Activated CD8-positive, alpha-beta memory T cell treated with anti-CD3 and anti-CD28 coated beads for 1 hour (primary cell): ENCODE measurements at places on chromosomes 3 and 15.

GRCh38 chr3:184236636-184237035, 7.3 kb downstream of the VWA5B2 start:
- DNase-seq, result no peak

GRCh38 chr15:63190769-63191649, 1.6 kb downstream of the RAB8B start:
- DNase-seq, result no peak

DNA sequence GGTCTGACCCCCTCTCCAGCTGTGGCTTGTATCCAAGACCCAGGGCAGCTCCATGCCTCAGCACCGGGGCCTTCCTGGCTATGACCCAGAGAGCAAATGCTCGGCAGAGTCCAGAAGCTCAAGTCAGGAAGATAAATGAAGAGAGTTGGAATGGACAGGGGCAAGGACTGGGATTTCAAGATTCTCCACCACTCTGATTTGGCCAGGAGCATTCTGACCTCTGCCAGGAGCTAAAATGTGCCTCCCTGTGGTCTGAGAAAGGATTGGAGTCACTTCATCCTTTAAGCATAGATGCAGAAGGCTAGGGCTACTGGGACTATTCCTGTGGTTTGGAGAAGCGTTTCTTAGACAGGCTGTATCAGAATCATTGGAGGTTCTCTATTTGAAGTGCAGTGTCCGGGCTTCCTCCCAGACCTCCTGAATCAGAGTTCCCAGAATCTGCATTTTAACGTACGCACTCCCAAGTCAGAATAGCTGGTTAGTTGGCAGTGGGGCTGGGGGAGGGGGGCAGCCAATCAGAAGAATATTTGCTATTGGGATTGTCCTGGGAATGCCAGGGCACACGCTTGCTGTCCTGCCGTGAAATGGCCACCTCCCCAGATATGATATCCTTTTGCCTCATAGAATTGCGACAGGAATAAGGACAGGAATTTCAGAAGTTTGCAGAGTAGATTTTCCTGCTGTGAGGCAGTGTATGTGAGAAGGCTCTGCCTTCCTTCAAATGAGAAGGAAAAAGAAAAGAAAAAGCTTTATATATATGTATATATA, 57.4 kb downstream of the HRH1 start:
- no peak for DNase-seq

- DNase-seq, result no peak
These were observed 9.9 kb upstream of the LEKR1 start for GRCh38 chr3:156816091-156816793.

DNA sequence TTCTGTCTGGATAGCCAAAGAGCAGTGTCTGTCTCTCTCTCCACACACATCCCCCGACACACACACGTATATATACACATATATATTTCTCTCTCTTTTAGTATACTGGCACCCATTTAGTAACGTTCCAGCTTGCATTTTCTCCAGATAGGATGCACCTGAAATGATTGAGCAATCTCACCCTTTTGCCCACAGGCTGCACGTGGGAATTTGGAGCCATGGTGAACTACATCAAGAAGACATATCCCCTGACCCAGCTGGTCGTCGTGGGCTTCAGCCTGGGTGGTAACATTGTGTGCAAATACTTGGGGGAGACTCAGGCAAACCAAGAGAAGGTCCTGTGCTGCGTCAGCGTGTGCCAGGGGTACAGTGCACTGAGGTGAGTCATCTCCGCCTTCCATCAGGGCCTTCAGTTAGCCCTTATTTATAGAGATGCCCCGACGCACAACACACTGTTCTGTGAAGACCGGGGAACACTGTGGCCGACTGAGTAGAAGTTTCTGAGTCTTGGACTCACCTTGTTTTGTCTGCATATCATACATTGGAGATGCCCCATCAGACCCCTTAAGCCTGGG, 45.7 kb downstream of the RLBP1 start:
- no peak for DNase-seq

DNA sequence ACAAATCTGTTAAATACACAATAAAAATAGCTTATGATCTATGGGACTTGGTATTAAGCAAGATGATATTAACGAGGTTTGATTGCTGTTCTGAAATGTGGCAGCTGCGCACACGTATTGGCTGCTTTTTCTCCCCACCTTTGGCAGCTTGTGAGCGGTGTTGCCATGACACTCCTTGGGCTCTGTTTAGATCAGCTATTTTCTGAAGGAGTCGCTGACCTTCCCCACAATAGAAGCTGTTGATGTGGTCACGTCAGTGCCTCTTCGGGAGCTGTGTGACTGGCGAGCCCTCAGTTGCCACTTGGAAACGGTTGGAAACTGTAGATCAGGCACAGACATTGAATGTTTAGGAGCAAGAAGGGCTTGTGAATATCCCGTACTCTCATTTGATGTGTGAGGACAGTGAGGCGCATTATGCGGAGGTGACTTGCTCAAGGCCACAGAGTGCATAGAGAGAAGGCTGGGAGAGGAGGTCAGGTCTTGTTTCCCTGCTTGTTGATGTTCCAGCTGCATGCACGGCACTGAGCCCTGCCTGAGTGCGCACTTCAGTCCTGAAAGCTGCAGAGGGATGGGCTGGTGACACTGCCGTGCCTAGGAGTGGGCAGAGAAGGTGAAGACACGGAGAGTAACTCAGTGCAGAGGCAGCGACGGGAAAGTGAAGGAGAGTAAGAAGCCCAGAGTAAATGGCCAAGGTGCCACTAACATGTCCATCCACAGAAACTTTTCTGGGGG, 198.4 kb downstream of the LPP start:
- no peak for DNase-seq

GRCh38 chr3:124858275-124858674, 28.9 kb downstream of the ITGB5 start:
- DNase-seq, result no peak

GRCh38 chr3:47527952-47528725, 14.6 kb upstream of the ELP6 start:
- DNase-seq, result no peak

DNA sequence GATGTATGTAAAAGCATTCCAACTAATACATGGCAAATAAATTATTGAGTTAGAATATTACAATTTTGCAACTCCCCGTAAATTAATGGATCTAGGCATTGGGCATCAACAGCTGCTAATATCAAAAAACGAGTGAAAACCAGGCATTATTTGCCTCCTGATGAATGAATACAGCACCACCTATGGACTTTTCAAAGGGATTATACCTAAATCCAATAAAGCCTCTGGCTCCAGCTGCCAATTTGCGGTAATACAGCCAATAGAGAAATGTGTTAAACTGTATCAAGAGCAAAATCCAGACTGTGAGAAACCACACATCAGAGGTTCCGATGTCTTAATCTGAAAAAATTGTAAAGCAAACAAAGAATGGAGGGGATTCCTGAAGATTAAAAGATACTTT, 16.3 kb upstream of the A4GNT start:
- no peak for DNase-seq

GRCh38 chr3:117622171-117622841, 912.7 kb downstream of the TUSC7 start:
- no peak for DNase-seq

DNA sequence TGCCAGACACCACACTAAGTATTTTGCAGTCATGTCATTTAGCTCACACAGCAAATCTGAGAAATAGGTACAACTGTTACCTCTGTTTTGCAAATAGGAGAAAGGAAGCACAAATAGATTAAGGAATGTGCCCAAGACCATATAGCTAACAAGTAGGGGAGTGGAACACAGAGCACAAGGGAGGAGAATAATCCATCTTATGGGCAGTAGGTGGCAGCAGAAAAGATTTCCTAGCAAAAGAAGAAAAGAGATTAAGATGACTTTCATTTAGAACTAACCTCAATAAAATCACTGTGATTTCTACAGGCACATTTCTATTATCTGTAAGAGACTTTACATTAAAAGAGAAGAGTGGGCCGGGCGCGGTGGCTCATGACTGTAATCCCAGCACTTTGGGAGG, 49.1 kb downstream of the NR1I2 start:
- no peak for DNase-seq

DNA sequence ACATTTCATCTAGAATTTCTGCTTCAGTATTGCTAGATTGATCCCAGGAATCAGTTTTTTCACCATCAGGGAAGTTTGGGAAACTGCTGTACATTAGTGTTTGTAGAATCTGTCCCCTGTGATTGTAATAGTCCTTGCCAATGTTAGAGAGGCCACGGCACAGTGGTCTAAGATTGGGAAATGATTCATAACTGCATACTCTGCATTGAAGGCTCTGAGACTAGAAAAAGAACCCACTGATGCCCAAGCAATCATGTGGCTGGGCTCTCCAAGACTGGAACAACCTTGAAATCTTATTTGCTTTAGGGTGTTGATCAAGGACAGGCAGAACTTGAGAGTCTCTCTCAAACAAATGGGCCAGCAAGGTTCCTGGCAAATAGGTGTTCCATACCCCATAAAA, 245.6 kb upstream of the LRTM1 start:
- DNase-seq, result no peak

- no peak for DNase-seq
These were observed 158.6 kb downstream of the RAP2B start for GRCh38 chr3:153320585-153321128.

DNA sequence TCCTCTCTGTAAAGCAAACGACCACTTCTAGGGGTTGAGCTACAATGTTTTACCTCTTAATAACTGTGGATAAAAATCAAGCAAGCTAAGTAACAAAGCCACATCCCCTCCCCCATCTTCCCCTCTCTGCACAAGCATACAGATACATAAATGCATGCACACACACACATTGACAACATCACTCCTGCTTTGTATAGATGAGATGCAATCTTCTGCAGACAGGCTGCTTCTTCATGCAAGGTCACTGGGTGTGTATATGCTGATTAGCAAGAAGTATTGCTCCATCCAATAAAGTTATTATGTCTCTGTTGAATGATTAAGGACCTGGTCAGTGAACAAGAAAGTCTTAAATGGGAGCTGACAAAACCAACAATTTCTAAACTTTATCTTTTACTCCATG, 8.8 kb upstream of the ATP11B start:
- no peak for DNase-seq

GRCh38 chr15:57364282-57365007, 11.9 kb upstream of the CGNL1 start:
- no peak for DNase-seq

DNA sequence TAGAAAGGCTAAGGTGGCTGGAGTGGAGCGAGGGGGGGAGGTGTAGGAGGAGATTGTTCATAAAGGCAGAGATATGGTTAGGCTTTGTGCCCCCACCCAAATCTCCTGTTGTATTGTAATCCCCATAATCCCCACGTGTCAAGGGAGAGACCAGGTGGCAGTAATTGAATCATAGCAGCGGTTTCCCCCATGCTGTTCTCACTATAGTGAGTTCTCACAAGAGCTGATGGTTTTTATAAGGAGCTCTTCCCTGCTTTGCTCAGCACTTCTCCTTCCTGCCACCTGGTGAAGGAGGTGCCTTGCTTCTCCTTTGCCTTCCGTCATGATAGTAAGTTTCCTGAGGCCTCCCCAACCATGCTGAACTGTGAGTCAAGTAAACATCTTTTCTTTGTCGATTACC, 64.7 kb upstream of the CFAP161 start:
- no peak for DNase-seq

GRCh38 chr15:71932689-71933088, 122.3 kb downstream of the NR2E3 start:
- DNase-seq, result no peak

DNA sequence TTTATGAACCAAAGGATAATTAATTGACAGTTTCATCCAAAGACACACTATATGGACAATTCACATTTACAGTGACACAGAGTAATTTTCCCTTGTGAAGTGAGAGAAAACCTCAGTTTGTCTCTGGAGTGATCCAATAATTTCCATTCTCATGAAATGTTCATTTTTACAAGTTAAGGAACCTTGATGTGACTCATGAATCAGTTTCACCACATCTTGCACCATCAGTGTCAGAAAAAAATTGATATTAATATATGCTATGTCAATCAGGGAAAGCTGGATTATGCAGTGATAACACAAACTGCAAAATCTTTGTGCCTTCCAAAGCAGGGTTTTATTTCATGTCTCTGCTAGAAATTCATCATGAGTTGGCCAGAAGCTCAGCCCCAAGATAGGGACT, 348.1 kb downstream of the ARPP21 start:
- DNase-seq, result no peak

- no peak for DNase-seq
These were observed 336.1 kb downstream of the GBE1 start for GRCh38 chr3:81425198-81425868.

GRCh38 chr15:46552316-46552715, 917.5 kb downstream of the SQOR start:
- no peak for DNase-seq

DNA sequence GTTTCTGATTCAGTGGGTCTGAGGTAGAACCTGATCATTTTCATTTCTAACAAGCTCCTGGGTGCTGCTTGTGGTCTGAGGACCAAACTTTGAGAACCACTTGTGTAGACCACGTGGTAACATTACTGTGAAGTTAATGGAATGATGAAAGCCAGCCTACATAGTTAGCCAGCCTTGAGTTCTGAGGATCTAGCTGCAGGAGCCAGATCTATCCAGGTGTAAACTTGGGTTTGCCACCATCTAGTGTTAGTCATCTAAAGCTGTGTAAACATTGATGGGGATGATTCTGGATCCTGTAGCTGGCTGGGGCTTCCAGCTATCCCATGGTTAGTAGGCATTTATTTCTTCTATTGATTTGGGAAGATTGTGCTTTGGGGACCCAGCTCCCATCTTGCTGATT, 170.0 kb downstream of the TMEM108 start:
- no peak for DNase-seq

- DNase-seq, result no peak
These were observed 495.0 kb downstream of the NLGN1 start for GRCh38 chr3:173892547-173892946.

GRCh38 chr3:14877469-14877868, 58.7 kb downstream of the FGD5 start:
- DNase-seq, result no peak

DNA sequence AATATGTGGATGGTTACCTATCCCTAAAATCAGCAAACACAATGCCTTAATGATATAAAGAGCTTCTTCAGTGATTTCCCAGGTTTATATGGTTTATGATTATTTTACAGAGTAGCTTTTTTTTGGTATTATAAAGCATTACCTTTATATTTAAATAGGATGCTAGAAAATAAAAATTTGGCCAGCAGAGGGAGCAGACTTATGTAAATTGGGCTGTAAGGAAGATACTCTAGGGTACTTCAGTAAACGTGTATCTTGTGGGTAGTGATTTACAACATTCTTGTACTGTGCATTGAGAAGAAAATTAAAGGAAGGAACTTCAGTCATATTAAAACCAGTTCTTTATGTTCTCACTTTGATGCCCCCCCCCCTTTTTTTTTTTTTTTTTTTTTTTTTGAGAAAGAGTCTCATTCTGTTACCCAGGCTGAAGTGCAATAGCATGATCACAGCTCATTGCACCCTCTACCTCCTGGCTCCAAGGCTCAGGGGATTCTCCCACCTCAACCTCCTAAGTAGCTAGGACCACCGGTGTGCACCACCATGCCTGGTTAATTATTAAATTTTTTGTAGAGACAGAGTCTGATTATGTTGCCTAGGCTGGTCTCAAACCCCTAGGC, 167.9 kb downstream of the BBX start:
- no peak for DNase-seq

DNA sequence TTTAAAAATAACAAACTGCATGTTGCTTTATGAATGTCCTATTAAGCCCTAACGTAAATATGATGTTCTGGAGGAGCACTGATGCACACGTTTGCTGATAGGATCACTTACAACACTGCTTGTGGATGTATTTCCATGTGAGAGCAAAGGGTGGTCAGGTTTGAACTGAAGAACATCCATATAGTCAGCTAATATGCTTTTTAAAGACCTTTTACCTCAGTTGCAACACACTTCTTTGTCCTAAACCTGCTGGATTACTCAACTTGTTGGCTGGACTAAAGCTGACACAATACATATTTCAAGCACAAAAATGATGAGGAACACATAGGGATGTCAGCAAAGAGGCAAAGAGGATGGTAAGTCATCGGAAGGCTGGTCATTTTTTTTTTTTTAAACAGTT, 186.6 kb downstream of the TIGIT start:
- no peak for DNase-seq
